ENCODE measurements at places on chromosomes 16 and 17.

- no peak for DNase-seq
Measured at GRCh38 chr16:67025210-67025550, 3.8 kb upstream of the CBFB start.

DNA sequence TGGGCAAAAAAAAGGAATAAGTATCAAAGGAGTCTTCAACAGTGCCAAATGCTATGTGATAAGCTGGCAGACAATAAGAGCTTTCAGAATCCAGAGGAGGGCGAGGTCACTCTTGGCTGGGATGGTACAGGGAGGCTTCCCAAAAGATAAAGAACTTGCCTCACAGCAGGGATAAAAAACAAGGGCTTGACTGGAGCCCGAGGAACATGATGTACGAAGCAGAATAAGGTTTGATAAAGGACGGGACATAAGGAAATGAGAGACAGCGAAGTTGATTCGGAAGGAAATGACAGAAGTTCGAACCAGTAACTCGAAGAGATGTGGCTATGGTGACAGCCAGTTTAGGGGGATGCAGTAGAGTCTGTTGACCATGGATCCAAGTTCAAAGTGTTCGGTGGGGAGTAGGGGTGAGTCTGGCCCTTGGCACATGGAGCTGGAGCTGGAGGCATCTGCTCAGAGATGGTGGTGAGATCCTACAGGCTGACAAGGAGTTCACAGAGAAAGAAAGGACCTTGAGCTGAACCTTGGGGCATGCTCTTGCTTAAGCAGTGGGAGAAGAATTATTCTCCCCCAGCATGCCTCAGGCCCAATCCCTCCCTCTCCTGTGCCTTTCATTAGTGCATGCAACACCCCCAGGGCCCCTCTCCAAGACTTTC, 137.6 kb upstream of the RCVRN start:
- no peak for DNase-seq

- no peak for DNase-seq
Measured at GRCh38 chr16:23950291-23950894, 114.6 kb downstream of the PRKCB start.

GRCh38 chr17:79985943-79986391, 49.7 kb downstream of the TBC1D16 start:
- no peak for DNase-seq

DNA sequence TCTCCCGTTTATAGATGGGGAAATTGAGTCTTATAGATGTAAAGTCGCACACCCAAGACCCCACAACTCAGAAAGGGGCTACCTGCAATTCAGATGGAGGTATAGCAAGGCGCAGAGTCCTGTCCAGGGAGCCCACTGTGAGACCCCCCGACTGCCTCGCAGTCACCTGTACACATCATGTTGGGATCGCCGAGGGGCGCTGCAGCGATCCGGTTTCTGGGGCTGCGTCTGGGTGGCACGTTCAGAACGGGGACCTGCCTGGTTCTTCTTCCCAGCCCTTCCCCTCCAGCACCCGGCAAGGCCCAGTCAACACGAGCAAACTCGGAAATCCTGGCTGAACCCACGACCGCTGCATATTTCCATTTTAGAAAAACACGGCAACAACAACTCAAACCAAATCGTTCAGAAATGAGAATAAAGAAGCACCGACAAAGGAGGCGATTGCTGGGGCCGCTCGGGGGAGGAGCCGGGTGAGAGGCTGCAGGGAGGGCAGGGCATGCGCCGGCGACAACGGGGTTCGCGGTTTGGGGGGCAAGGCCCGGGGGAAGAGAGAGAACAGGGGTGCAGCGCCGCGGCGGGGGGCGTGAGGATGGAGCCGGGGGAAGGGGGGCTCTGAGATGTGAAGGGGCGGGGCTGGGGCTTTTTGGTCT, 643 bp downstream of the HSDL1 start:
- peak; percentile 45 for DNase-seq

DNA sequence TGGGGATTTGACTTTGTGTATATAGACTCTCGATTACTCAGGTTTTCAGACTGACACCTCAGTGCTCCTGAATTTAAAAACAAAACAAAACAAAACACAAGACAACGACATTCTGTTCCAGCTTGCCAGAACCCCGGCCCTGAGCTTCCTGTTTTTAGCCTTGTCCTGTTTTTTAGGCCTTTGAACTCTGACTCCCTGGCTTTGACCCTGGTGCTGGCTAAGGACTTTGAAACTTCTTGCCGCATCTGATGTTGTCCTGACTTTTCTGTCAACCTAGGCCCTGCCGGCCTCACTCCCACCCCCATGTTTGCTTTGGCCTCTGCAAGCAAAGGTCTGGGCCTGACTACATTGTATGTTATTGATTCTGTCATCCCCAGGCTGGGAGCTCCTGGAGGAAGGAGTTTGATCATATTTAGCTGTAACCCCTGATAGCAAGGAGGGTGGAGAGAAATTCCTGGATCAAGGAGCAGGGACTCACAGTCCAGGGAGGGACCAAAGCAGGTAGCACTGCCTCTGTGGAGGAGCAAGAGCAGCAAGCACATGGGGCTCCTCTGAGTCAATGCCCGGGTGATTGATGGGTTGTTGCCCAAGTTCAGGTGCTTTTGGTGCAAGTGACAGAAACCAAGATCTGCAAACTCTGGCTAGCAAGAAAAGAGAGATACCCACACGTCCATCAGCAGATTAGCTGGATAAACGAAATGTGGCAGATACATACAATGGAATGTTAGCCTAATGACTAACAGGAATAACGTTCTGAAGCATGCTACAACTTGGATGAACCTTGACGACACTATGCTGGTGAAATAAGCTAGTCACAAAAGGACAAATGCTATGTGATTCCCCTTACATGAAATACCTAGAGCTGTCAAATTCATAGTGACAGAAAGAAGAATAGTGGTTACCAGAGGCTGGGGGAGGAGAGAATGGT, 7.7 kb downstream of the CCL16 start:
- no peak for DNase-seq

GRCh38 chr16:16143038-16143763, 80.1 kb downstream of the ABCC6 start:
- DNase-seq: no peak

DNA sequence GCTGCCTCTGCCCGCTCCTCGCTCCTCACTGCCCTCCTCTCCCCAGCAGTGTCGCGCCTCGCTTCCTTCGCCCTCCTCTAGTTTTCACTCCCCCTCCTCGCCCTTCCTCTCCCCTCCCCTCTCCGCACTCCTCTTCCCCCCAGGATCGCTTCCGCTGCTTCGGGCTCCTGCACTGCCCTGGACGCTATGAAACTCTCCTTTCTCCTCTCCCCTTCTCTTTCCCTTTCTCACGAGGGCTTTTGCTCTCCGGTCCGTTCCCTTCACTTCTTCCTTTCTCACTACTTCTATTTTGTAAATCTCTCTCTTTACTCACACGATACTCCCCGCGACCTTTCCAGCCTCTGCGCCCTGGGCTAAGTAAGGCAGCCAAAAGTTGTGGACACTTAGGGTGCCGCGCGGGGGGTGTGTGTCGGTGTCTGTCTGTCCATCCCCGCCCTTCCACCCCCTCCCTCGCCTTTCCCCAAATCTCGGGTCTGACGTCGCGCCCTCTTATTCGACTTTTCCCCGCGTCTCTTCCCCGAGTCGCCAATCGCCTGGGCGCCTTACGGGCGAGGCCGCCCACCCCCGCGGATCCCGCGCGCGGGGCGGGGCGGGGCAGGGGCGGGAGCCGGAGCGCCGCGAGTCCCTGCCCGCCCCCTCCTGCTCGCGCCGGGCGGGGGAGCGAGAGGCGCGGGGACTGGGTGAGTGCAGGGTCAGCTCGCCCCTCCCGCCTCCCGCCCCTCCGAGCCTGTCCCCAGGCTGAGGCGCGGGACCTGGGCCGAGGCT, at the start of gene IRX3:
Gene IRX3, minus strand, starts transcription at position 422 of the 765 bp plus-strand sequence. CDS start 737 bp downstream, outside the sequence.
- no peak for DNase-seq

- DNase-seq: no peak
Measured at GRCh38 chr16:856101-856500, 55.6 kb upstream of the GNG13 start.

GRCh38 chr17:9072696-9073339, 51.5 kb downstream of the NTN1 start:
- no peak for DNase-seq

DNA sequence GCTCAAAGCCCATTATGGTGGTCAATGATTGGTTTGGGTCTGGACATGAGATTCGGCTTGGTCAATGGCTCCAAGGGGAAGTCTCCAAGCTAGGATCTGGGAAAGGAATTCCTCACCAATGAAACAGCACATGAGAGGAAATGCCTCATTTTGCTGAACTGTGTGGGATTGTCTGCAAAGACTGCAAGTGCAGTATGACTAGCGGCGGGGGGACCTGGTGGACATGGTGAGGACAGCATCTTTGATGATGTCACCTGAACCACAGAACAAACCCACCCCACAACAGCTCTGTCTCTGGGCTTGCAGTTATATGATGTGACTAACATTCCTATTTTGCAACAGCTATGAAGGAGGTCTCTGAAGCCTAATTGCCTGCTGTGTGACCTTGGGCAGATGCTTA, 50.6 kb upstream of the NKD1 start:
- DNase-seq: no peak

- DNase-seq: no peak
Measured at GRCh38 chr17:66713533-66714042, 121.3 kb upstream of the CACNG5 start.

- DNase-seq: no peak
Measured at GRCh38 chr17:74840989-74841666, 18.6 kb downstream of the GRIN2C start.

DNA sequence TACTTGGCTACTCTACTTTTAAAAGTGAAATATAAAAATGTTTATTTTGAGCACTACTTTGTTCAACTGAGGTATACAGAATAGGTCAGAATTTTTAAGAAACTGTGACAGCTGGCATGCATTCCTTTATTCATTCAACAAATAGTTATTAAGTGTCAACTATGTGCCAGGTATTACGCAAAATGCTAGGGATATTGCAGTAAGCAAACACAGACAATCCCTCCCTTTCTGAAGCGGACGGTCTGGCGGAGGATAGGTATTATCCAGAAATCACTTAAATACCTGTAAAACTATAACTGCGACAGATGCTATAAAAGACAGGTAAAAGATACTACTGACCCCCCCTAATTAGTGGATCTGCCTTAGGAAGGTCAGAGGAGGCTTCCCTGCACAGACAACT, 26.1 kb downstream of the METTL16 start:
- DNase-seq: no peak

GRCh38 chr16:67914758-67915495, 16.7 kb downstream of the CTRL start:
- DNase-seq: no peak

- no peak for DNase-seq
Measured at GRCh38 chr17:50627782-50628601, 6.7 kb upstream of the ABCC3 start.

DNA sequence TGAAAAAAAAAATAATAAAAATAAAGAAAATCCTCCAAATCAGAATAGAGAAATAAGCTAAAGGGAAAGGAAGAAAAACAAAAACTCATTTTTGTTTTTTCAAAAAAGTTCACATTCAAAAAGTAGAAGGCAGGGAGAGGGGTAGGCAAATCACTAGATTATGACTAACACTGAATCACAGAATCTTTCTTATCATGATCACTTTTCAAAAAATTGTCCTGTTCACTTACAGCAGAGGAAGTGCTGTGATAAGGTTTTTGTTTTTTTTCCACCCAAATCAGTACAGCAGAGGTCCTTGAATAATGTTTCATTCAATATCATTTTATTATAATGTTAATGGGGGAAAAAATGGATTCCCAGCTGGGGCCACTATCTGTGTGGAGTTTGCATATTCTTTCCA, 106.4 kb downstream of the CA4 start:
- DNase-seq: no peak

DNA sequence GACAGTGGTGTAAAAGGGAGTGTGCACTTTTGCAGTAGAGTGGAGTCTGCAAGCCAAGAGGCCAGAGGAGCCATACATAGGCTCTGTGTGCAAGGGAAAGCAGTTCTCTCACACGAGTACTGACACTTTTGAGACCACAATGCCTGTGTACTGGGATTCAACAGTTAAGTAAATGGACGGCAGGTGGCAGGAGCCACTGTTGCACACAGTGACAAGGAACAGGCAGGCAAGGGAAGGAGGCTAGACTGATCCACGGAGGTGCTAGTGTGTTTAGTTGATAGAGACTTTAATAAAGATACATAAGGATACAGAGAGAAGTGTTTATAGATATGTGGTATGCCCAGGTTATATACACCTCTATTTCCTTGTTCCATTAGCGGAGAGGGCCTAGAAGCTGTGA, 67.0 kb downstream of the MPRIP start:
- DNase-seq: no peak

GRCh38 chr17:83136156-83136555, 56.7 kb downstream of the METRNL start:
- no peak for DNase-seq

GRCh38 chr17:40095944-40096791, 4.2 kb downstream of the NR1D1 start:
- DNase-seq: peak; percentile 72

DNA sequence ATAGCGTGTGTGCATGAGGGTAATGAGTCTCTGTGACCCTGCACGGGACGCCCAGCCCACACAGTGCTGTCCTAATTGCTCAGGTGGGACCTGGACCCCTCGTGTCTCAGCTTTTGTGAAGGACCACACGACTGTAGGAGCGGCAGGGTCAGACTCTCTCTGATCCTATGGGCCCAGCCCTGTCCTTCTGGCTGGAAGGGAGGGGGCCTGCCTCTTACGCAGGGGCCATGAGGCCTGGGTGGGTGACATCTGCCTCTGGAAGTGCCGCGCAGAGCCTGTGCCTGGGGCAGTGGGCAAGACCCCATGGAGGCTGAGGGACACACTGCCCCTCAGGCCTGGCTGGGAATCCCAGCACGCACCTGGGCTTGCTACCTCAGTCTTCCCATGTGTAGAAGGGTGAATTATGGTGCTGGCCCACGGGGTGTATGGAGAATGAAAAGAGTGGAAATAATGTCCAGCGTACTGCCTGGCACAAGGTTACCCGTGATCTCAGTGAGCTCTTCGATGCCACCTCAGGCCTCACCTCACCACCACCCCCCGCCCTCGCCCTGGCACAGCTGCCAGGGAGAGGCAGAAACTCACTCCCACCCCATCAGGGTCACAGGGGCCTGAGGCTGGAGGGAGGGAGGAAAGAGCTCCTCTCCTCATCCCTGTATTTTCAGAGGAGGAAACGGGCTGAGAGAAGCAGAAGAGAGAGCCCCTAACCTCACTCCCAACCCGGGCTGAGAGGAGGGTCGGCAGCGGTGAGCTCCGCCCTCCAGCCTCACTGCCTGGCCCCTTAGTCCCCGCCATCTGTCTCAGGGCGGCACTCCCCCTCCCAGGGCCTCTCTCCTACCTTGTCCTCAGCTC, 27.1 kb upstream of the DBNDD1 start:
- DNase-seq: no peak

DNA sequence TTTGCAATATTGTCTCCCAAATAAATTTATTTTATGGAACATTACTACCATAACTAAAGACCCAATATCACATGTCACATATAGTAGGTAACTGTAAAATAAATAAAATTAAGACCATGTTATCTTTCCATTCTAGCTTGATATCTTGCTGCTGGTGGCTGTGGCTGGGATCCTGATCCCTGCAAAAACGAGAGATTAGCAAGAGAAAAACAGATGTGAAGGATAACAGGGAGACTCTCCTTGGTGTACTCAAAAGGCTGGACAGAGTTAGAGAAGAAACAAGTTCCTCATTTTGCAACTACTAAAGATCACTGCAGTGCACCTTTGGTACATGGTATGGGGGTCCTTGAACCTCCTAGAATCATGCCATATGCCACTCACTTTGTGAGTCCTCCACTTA, 49.7 kb downstream of the ARHGAP27 start:
- no peak for DNase-seq
